Upper lobe of left lung (tissue), 6 donors: ENCODE measurements at places on chromosomes 3 and 15.

GRCh38 chr15:83612226-83612625 is 41.7 kb upstream of the ADAMTSL3 start:
- DNase-seq: no peak

DNA sequence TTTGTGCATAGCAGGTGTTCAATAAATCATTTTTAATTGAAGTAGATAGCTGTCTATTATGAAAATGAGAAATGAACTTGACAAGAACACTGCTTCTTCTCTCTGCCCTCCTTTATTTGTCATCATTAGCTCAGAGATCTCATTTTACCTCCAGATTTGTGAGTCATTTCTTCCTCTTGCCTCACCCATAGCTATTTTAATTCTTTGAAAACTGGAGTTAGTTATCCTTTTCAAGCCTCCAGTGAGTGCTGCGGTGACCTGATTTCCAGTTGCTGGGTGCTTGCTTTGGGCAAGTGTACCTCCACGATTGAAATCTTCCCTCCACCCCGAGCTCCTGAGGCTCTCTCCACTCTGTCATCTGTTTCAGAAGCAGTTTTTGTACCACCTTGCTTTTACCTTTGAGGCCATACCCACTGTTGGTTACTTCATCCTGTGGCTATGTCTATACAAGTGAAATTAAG is 114.6 kb downstream of the NFKBIZ start:
- no peak for DNase-seq

- DNase-seq: peak; percentile 100
Observed at GRCh38 chr3:33440328-33441224, at the start of gene UBP1. UBP1 (minus strand) TSS chr3:33440405; CDS start chr3:33439848, 557 bp downstream.

DNA sequence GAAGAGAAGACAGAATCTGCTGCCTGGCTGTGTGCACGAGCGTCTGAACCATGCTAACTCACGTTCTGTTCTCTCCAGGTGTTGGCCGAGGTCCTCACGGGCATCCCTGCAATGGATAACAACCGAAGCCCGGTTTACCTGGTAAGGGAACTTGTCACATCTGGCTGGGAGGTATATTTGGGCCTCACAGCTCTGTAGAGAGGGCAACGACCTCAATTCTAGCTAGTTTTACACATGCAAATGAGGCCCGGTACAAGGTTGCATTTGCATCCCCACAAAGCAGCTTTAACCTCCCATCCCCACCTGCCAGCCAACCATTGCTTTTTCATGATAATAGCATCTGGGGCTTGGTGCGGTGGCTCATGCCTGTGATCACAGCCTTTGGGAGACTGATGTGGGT is 22.0 kb upstream of the TATDN2 start:
- DNase-seq: no peak

DNA sequence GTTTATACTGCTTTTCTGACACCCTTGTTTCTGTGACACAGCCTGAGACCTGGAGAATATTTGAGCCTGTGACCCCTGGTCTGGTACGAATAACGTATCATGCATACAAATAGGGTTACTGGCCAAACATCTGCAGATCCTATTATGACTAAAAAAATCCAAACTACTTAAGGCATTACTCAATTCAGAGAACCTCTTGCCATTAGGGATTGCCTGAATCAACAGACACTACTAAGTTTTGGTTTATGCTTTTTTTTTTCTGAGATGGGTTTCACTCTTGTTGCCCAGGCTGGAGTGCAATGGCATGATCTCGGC is 35.4 kb downstream of the OSBPL10 start:
- no peak for DNase-seq

DNA sequence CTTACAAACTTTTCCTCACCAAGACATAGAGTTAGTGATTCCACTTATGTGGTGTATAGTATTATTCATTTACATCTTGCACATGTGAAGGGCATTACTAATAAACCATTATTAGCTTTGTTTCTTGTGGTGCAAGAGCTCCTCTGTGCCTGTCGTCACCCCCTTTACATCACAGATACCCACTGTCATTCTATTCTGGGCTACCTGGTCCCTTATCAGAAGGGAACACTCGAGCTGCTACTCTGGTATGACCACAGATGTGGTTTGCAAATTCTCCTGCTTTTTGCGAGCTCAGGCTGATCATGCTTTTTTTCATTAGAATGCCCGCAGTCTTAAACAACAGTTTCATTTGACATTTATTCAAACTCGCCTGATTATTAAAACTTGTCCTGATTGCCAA is 13.9 kb upstream of the SENP2 start:
- no peak for DNase-seq

GRCh38 chr3:103342205-103342731 is 907.5 kb downstream of the ZPLD1 start:
- no peak for DNase-seq

GRCh38 chr15:50046159-50046558 is 72.9 kb downstream of the ATP8B4 start:
- no peak for DNase-seq

DNA sequence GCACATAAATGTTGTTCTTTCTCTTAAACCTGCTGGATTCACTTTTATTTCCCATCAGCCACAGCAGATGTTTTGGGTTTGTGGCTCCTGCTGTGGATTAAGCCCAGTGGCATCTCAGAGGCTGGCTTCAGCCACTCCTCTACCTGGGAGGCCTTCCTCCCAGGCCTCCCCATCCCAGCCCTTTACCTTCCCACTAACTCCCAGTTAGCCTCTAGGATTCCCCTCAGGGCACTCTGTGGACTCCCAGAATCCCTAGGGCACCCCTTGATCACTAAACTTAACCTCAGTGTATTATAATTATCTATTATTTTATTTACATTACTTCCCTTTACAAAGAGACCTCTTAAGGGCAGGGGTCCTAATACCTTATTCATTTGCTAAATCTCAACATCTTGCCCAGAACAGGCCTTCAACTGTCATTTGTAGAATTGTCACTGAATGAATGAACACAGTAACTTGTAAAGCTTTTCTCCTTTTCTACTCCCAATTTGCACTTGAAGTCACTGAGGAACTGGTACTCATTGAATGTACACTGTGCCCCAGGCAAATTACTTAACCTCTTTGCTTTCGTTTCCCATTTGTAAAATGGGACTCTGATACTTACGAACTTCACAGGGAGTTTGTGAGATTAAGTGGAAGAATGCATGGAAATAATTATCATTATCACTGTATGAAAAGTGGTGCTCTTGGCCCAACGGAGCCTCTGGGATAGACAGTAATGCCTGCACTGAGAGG is 8.3 kb downstream of the CCDC13 start:
- no peak for DNase-seq

GRCh38 chr3:11558918-11559815 is 84.5 kb downstream of the VGLL4 start:
- DNase-seq: peak; percentile 78

GRCh38 chr3:60081381-60082095 is 1031.7 kb upstream of the CFAP20DC start:
- DNase-seq: no peak

DNA sequence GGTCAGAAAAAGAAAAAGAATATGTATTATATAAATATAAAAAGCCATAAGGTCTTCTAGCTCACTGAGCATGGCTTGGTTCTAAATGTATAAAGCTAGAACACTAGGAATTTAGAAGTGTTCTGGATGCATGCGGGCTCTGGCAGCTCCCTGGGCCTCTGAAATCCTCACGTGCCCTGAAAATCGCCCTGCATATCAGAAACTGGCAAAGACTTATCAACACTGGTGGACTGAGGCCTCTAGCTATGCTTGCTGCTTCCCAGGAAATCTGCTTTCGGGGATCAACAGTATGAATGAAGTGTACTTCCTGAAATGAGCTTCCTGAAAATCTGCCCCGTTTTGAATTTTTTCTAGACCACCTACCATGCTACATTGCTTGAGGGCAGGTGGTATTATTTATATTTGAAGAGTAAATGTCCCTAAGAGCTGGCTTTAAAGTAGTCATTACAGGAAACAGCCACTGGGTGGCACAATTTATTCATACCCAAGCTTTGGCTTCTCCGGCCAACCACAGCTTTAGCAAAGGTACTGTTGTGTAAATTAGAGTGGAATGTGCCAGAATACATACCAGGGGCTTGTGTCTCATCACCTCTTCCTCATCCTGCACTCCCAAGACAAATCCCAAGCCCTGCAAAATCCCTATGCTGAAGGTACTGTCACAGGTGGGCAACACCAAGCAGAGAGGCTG is 17.7 kb downstream of the CRTAP start:
- DNase-seq: no peak

DNA sequence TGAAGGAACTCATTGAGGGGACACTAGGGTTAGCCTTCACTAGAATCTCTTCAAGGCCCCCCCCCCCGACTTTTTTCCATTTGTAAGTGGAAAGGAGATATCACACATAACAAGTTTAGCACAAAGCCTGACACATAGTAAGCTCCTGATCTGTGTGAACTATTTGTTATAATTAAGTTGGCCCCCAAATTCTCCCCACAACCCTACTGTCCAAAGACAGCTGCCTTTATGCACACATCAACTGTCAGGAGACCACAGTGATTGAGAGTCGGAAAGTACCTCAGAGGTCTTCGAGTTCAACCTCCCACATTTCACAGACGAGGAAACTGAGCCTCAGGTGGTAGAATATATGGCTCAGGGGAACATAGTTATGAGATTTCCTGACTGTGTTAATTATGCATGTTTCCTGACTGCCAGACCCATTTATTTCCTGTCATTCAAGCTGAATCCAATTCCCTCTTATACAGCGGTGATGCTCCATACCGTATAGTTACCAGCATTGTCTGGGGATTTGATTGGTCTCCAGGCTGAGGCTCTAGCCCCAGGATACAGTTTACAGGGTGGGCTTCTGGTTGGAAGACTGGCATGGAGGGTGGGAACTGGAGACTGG is 227.4 kb upstream of the CMC1 start:
- no peak for DNase-seq

GRCh38 chr3:46517016-46517783 is 19.4 kb downstream of the RTP3 start:
- DNase-seq: no peak

DNA sequence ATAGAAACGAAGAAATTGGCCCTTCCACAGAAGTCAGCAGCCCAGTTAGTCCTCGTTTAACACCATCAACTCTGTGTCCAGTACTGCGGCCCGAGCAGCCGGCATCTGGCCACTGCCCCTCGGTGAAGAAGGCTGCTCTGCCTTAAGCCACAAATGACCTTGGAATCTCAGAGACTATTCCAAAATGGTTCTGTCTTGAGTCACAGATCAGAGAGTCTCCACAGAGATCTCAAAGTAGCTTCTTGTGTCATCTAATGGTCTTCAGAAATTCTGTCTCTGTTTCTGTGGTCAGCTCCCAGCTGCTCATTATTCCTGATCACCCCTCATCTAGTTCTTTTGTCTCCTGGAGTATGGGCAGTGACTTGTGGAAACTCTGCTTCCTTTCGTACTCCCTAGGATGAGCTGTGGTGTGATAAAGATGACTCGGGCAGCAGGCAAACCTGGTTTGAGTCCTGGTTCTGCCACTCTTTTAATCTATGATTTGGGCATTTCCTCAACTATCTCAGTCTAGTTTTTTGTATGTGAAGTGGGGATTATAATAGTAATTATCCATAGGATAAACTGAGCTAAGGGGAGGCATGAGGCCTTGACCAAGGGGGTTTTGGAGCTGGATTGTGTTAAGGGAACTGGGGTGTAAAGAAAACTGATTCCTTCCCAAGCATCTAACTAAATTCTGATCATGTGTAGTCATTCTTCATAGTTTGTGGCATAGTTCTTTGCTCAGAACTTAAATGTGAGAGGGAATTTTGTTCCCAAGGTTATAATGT is 22.6 kb downstream of the CRTC3 start:
- no peak for DNase-seq

GRCh38 chr3:32888739-32889138 is 62.7 kb upstream of the CCR4 start:
- no peak for DNase-seq

GRCh38 chr3:130380398-130380797 is 34.9 kb downstream of the COL6A5 start:
- no peak for DNase-seq

DNA sequence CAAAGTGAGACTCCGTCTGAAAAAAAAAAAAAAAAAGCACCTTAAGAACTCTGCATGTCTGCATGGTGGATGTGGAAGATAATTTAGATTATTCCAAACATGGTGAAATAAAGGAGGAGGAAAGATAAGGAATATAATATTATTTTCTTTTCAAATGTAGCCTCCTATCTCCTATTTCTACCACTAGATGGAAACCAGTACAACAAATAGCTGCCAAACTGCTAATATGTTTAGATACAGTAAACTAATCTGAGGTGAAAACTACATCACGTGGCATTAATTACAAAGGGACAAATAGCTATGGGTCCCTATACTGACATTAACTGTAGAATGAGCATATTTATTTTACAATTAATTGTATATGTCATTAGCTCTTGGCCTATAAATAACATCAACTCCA is 197.8 kb downstream of the TBC1D5 start:
- no peak for DNase-seq

- DNase-seq: no peak
Observed at GRCh38 chr3:108629974-108630373, 40.5 kb downstream of the DZIP3 start.

GRCh38 chr3:124594581-124594980 is 135.7 kb upstream of the UMPS start:
- DNase-seq: no peak

DNA sequence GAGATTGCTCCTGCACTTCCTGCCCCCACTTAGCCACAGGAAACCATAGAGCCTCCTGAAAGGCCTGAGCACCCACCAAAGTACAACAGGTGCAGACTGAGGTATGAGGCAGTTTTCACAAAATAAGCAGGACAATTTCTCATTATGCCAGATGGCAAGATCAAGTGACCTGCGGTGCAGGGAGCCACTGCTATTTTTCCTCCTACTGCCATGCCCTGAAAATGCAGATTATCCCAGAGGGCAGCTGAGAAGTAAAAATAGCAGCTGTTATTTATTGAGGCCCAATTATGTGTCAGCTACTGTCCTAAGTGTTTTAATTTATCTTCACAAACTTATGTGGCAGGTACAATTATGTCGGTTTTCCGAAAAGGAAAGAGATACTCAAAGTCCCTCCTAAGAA is 209.5 kb upstream of the ST8SIA2 start:
- DNase-seq: no peak

DNA sequence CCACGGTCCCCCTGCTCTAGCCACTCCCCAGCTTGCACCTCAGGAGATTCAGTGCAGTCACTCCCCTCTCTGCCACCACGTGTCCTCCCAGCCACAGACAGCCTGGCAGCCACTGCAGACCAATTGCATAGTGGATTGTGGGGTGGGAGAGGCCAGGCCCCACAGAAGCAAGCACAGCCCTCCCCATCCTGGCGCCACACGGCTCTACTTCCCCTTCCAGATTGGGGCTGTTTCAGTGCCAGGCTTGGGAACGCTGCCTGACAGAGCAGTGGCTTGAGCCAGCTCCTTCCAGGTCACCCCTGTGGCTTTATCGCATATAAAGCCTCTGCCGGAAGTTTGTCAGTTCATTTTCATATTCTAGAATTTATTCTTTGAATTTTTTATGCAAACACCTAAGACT is 90.7 kb downstream of the TMEM266 start:
- peak; percentile 20 for DNase-seq
